Testis (tissue), 5 donors: ENCODE measurements at places on chromosomes 4 and X. TPM values are rescaled to one million over a fixed set of nuclear protein-coding genes. Genes with fewer than 3 reads are reported as not detected.

CT45A5 gene
- 6.2 TPM for total RNA-seq

SERPINA7 gene
- total RNA-seq, result not detected

EFNB1 gene
- 14.6 TPM for total RNA-seq

ARHGEF38 gene
- 0.08 TPM for total RNA-seq

F8A1 gene
- 6.9 TPM for total RNA-seq

PCDH10 gene
- 7.2 TPM for total RNA-seq

NR3C2 gene
- total RNA-seq, result 17.6 TPM

CPE gene
- total RNA-seq, result 324 TPM

BBS12 gene
- 5.0 TPM for total RNA-seq

GPRASP3 gene
- total RNA-seq, result 9.2 TPM

RTL3 gene
- total RNA-seq, result not detected

SCML1 gene
- total RNA-seq, result 112 TPM

SLC10A7 gene
- total RNA-seq, result 12.4 TPM

SLC49A3 gene
- 10.1 TPM for total RNA-seq
